ENCODE measurements at places on chromosomes 16 and 17. TPM values are rescaled to one million over a fixed set of nuclear protein-coding genes. Genes with fewer than 3 reads are reported as not detected.

Gene CCDC200
- not detected for total RNA-seq

DNA sequence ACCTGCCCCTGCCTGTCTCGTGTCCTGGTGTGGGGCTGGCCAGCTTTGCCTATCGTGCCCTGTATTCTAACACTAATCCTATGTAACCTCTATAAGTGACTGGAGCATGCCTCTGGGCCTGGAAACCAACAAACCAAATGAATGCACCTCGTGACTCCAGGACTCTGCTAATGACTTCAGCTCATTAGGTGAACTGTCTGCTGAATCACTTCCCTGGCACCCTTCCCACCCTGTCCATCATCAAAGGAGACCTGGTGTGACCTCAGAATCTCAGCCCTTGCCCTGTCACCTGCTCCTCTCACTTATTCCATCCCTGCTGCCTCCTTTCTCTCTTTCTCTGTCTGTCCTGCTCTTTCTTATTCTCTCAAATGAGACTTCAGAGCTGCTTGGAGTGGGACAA is 322.4 kb downstream of the CBLN1 start:
- DNase-seq: peak; percentile 13

Gene GJC1
- 1.7 TPM for total RNA-seq

DNA sequence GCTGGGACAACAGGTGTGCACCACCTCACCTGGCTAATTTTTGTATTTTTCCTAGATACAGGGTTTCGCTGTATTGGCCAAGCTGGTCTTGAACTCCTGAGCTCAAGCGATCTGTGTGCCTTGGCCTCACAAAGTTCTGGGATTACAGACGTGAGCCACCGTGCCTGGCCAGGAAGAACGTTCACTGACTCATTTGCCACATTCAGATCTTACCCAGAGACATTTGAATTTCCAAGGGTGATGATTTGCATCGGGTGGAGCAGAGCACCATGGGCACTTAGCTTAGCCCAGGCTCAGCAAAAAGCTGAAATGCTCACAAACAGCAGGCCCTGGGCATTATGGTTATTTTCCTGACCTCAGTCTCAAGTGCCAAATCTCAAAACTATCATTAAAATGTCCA is 14.5 kb upstream of the ADORA2B start:
- DNase-seq: no peak

DNA sequence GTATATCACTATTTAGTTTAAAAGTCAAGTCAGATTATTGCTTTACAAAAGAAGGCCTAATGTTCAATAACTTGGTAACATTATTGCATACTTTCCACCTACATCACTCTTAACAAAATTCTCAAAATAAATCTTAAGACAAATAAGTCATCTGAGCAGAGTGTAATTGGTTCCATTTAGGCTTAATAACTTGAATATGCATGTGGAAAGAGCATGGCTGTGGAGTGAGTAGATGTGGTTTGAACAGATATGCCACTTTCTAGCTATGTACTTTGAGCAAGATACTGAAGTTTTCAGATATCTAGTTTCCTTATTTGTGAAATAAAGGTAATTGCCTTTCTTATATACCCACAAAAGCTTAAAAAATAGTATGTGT is 6.7 kb upstream of the EVI2A start:
- DNase-seq: no peak

Gene SLC12A3
- total RNA-seq: 0.77 TPM

GRCh38 chr17:42579794-42580551 is 2.4 kb upstream of the PSMC3IP start:
- no peak for DNase-seq

Gene HNF1B
- not detected for total RNA-seq

- no peak for DNase-seq
Observed at GRCh38 chr17:43373356-43373755, 25.4 kb upstream of the ARL4D start.

- DNase-seq: no peak
Observed at GRCh38 chr16:80058214-80058613, 457.7 kb upstream of the MAF start.

DNA sequence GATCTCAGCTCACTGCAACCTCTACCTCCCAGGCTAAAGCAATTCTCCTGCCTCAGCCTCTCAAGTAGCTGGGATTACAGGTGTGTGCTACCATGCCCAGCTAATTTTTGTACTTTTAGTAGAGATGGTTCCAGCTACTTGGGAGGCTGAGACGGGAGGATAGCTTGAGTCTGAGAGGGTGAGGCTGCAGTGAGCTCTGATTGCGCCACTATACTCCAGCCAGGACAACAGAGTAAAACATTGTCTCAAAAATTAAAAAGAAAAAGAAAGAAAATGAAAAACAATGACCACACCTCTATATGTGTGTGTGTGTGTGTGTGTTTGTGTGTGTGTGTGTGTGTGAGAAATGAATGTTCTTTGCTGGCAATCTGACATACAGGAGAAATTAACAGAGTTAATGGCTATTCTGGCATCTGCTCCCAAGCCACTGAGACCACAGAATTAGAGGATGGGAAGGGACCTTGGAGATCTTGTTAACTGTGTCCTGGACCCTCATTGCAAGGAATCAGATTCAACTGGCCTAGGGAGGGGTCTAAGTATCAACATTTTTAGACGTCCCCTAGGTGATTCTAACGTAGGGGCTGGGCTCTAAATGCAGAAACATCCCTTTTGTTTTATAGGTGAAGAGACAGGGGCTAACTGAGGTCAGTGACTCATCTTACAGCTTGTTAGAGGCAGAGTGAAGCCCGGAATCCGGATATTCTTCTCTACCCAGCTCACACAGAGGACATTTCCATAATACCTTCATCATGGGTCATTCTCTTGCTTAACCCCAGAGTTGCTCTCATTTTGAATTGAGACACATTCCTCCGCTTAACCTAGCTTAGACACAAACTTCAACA is 16.4 kb upstream of the MARCHF10 start:
- no peak for DNase-seq

Gene RAC3
- not detected for total RNA-seq

GRCh38 chr17:54867634-54868033 is 33.0 kb upstream of the TOM1L1 start:
- no peak for DNase-seq

Gene ABHD15
- total RNA-seq: 14.0 TPM

GRCh38 chr17:41621916-41622315 is 2.5 kb downstream of the KRT17 start:
- no peak for DNase-seq

Gene PABPN1L
- total RNA-seq: not detected

Gene CCT6B
- 3.2 TPM for total RNA-seq

DNA sequence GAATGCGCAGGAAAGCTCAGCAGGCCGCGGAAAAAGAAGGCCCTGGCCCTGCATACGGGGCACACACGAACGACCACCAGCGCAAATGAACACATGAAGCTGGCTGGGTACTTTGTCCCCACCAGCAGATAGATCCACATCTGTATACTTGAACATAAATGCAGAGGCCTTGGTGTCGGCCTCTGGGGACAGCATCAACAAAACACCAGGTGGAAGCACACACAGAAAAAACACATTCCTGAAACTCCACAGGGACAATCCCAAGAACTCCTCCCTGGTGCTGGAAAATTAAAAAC is 606 bp upstream of the ZBTB4 start:
- DNase-seq: no peak

Gene AIPL1
- 0.30 TPM for total RNA-seq

- DNase-seq: peak; percentile 84
Observed at GRCh38 chr16:3861808-3862451, 18.6 kb downstream of the CREBBP start.

- DNase-seq: no peak
Observed at GRCh38 chr17:37447641-37448040, 41.0 kb downstream of the TADA2A start.

DNA sequence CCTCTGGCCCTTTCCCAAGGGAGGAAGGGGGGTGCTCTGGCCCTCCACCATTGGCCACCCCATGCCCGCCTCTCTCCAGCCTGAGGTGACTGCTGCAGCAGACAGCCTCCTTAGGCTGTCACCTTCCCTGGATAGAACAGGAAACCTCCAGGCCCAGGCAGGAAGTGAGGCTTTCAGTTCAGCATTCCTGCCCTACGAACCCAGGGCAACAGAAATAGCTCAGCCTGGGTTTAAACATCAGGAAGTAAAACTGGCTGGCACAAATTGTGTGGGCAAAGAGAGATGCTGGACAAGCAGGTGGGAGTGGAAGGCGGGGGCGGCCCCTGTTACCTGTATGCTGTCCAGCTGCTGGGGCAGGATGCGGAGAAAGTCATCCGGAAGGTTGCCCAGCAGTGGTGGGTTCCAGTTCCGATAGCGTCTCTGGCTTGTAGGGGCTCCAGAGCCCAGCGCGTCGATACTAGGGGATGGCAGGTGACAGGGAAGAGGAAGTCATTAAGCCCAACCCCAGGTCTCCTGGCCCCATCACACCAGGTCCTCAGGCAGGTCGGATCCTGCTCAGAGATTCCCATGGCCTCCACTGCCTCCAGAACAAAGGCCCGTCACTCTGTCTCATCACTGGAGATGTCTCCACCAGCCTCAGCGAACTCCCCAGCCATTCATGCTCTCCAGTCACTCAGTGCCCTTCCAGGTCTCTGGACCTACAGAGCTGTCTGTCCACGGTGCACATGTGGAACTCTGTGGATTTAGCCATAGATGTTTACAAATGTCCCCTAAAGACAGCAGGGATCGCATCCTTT is 23.6 kb upstream of the MRPS23 start:
- no peak for DNase-seq

- DNase-seq: peak; percentile 84
Observed at GRCh38 chr16:49575346-49576172, 202.0 kb downstream of the C16orf78 start.

Data from spleen (tissue), 13 donors.